ENCODE measurements at places on chromosomes 3 and 15.
A peak's percentile ranks its signal among the peaks of the same experiment; 100 is the strongest.

- DNase-seq = no peak
Measured at GRCh38 chr3:20302766-20303165, 116.8 kb upstream of the SGO1 start.

DNA sequence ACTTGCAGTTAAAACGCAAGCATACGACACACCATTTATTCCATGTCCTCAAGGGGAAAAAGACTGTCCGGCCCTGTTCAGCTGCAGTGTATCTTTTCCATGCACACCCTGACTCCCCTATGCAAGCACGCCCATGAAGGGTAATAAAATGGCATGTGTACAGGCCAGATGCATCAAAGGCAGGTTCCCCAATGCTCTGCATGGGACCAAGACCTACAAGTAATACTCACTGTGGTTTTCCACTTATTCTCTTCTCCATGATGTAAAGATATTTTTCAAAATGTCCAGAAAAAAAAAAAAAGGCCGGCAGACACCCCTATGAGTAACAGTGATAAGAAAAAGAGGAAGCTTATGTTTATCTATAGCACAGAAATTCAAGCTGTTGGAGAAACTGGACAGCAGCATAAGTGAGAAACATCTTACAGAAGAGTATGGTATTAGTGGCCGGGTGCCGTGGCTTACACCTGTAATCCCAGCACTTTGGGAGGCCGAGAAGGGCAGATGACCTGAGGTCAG, 70.8 kb downstream of the MCF2L2 start:
- no peak for DNase-seq

DNA sequence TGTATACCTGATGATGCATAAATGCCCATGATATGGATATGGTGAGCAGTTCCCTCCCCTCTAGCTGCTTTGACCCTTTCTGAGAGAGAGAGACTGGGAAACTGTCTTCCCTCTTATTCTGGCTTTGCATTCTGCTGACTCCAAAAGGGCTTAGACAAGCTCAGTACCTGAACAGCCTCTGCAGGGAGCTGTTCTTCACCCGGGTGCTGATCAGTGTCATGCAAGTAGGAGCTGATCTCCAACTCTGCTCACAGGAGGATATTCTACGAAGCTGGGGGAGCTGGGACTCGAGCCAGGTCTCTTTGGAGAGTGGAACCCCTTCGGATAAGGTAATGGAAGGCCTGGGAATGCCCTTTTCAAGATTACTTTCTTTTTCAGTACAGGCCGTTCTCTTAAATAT, 237.1 kb downstream of the RYR3 start:
- DNase-seq = no peak

DNA sequence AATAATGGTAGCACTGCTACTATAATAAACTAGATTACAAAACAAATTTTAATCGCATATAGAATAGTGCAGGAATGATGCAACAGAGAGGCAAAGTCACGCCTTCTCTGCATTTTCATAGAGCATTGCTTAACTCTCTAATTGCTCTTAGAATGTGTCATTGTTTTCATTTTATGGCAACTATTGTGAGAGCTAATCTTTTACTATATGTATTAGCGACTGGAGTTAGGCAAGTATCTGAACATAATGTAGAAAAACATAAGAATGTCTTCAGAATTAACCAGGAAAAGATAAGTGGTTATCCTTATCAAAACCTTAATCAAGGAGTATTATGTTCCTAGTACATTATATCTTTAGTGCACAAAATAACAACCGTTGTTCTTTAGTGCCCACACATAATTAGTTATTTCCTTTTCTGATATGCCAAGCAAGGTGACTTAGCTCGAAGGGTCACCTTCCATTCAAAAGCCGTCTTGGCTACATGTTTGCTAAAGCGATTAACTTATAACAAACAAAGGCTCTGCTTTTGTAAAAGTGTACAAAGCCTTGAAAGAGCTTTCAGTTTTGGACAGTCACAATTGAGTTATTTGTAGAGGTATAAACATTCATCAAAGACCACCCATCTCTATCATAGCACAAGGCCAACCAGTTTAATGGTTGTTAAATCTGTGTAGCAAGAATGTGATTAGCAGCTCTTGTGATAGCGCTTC, 1328.9 kb downstream of the ROBO2 start:
- no peak for DNase-seq

- DNase-seq = no peak
Measured at GRCh38 chr3:49339581-49339940, 292 bp downstream of the USP4 start.

DNA sequence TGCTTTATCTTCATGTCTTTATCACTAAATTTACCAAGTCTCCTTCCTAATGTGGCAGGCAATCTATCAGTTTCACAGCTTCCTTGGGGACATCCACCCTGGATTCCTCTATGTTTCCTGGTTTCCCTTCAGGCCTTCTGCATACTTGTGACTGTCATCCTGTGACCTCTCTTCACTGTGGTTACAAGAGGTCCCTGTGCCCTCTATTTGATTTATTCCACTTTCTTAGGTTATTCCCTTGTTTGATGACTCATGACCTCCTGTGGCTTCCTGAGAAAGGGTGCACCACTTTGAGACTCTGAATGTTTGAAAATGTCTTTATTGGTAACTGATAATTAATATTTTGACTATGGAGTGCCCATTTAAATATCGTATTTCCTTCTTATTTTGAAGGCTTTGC, 60.5 kb upstream of the KY start:
- DNase-seq = no peak

- no peak for DNase-seq
Measured at GRCh38 chr15:70083418-70083817, 14.3 kb downstream of the TLE3 start.

- DNase-seq = no peak
Measured at GRCh38 chr3:177318559-177318958, 121.3 kb upstream of the TBL1XR1 start.

GRCh38 chr3:107561980-107562379, 39.2 kb downstream of the BBX start:
- no peak for DNase-seq

GRCh38 chr15:101156061-101156460, 95.8 kb downstream of the CHSY1 start:
- DNase-seq = no peak

DNA sequence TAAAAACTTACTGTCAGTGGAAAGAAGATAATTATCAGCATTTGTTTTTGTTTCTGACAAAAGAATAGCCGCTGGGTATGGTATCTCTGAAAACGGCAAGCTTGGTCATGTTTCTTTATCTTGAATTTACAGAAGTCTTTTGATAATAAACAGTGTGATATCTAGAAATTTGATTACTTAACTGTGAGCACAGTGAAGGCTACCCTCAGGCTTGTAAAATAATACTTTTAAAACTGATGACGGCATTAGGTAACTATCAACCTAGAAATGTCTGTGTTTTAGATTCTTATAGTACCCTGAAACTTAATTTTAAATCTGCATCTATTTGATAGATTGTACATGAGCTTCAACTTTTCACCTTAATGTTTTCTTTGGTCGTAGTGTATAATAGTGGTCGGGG, 43.4 kb downstream of the NSUN3 start:
- DNase-seq = no peak

DNA sequence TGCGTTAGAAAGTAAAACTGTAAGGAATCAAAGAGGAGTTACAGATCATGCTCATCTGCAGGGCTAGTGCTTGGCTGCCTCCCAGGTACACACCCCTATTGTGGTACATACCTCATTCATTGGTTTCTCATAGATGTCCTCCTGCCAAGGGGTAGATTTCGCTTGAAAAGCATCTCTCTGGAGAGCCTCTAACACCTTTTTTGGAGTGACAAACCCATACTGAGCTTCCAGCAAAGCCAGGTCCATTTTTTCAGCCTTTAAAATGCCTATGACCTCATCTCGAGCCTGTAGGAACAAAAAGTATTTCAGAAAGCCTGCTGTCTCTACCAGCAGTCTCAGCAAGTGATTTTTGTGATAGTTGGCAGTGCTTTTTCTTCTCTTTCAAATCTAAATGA, 112.1 kb downstream of the CMSS1 start:
- peak; percentile 39 for DNase-seq

GRCh38 chr3:171977441-171977840, 61.9 kb upstream of the FNDC3B start:
- no peak for DNase-seq

GRCh38 chr3:190597291-190597690, 83.4 kb downstream of the IL1RAP start:
- no peak for DNase-seq

- DNase-seq = no peak
Measured at GRCh38 chr15:70196372-70197316, 98.9 kb upstream of the TLE3 start.

All from anterior cingulate cortex (tissue), 58 donors.